ENCODE measurements at places on chromosomes 7 and 10. TPM values are rescaled to one million over a fixed set of nuclear protein-coding genes. Genes with fewer than 3 reads are reported as not detected.

CHRM2 gene
- not detected for total RNA-seq

CTAGE8 gene
- total RNA-seq: 1.4 TPM

TRIM73 gene
- total RNA-seq: 9.0 TPM

ALOX5 gene
- 7.5 TPM for total RNA-seq

TMEM176A gene
- total RNA-seq: not detected

GTF2IRD1 gene
- total RNA-seq: 4.6 TPM

SHH gene
- total RNA-seq: not detected

SH2D4B gene
- 0.13 TPM for total RNA-seq

TMEM248 gene
- total RNA-seq: 88.3 TPM

HTR7 gene
- total RNA-seq: 0.08 TPM

FAM25G gene
- total RNA-seq: not detected

WNT2 gene
- total RNA-seq: not detected

TBX20 gene
- 0.38 TPM for total RNA-seq

CFAP69 gene
- not detected for total RNA-seq

CCL24 gene
- total RNA-seq: not detected

YAE1 gene
- total RNA-seq: 9.3 TPM

FAM237B gene
- not detected for total RNA-seq

HKDC1 gene
- total RNA-seq: 4.2 TPM

AOAH gene
- total RNA-seq: 15.4 TPM

TMEM139 gene
- total RNA-seq: 0.73 TPM

FIGNL1 gene
- 39.7 TPM for total RNA-seq

SFRP4 gene
- total RNA-seq: not detected

GIMAP1 gene
- total RNA-seq: 18.8 TPM

NRBF2 gene
- 25.1 TPM for total RNA-seq

ZNF722 gene
- total RNA-seq: not detected

TEX47 gene
- total RNA-seq: not detected

GRID1 gene
- total RNA-seq: not detected

HTRA1 gene
- total RNA-seq: not detected

SLC25A13 gene
- total RNA-seq: 7.3 TPM

SNCG gene
- total RNA-seq: not detected

NKX1-2 gene
- not detected for total RNA-seq

UNCX gene
- not detected for total RNA-seq
